ENCODE measurements at places on chromosomes 11 and 22. TPM values are rescaled to one million over a fixed set of nuclear protein-coding genes. Genes with fewer than 3 reads are reported as not detected.

Gene C11orf97
- polyA plus RNA-seq = not detected

Gene SYCE3
- polyA plus RNA-seq = 2.1 TPM

Gene DBX1
- not detected for polyA plus RNA-seq

Gene HTR3B
- not detected for polyA plus RNA-seq

GRCh38 chr11:9972989-9973388, 309.1 kb downstream of the SWAP70 start:
- peaks cover 2% of the 10 kb centered on the region for H3K36me3 ChIP-seq
- no peak overlapping the region for H3K4me3 ChIP-seq
- peaks cover 2% of the 10 kb centered on the region for H3K4me1 ChIP-seq
- DNase-seq = peak; percentile 67

DNA sequence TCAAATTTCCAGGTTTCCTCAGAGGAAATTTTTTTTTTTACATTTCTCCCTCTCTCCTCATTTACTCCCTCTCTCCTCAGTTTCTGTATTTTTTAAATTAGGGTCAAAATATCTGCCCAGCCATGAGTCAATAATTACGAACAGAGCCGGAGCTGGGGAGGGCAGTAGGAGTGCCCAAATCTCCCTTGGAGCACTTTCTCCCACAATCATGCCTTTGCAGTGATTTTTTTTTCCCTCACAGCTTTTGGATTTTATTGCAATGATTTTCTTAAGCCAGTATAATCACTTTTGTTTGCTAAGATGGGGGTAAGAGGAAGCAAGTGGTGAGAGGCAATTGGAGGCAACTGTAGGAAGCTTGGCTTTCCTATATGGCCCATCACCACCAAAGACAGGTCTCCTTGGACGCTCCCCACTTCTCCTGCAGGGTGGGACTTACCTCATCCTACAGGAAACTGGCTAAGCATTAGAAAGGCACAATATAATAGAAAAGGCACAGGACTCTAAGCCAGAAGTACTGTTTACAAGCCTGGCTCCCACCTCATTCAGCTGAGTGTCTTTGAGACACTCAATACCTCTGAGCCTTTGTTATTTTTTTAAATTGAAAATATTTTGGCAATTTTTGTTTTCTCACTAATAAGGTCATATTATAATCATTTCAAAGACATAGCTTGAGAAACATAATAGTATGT, 192.6 kb upstream of the PITPNB start:
- peak overlapping the region; percentile 70 for H3K27ac ChIP-seq
- peaks cover 21% of the 10 kb centered on the region for H3K4me1 ChIP-seq
- H3K4me3 ChIP-seq = no peak overlapping the region
- H3K36me3 ChIP-seq = peaks cover 11% of the 10 kb centered on the region
- DNase-seq = no peak

DNA sequence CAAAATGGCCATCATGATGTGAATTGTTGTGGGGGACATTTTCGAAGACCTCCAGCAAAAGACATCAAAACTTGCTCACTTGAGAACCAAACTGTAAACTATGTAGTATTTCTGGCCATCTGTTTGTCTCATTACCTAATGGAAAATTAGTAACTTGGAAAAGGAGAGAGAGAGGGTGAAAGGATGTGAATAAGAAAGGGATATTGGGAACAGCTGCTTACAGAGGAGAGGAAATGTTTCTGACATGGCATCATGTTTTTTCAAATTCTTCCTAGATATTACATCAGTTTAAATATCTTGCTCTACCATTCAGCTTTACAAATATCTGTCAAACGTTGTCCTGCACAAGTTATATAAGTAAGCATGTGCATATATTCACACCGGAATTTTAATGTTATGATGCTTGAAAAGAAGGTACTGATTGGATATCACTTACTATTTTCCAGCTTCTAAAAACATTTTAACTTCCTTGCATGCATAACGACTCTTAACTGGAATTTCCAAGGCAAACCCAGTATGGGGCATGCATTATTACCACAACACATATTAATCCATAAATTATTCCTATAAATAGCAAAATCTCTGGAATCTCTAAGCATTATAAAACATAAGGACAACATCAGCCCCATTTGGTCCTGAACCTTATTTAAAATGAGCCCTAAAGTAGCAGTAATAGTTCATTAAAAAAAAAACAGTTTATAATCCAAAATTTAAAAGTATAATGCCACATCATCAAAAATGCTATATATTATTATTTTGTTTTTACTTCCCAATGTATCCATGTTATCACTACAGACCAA, 20.0 kb downstream of the GUCY1A2 start:
- no peak overlapping the region for H3K27ac ChIP-seq
- no peaks in the 10 kb centered on the region for H3K36me3 ChIP-seq
- DNase-seq = no peak
- H3K4me1 ChIP-seq = peaks cover 36% of the 10 kb centered on the region

DNA sequence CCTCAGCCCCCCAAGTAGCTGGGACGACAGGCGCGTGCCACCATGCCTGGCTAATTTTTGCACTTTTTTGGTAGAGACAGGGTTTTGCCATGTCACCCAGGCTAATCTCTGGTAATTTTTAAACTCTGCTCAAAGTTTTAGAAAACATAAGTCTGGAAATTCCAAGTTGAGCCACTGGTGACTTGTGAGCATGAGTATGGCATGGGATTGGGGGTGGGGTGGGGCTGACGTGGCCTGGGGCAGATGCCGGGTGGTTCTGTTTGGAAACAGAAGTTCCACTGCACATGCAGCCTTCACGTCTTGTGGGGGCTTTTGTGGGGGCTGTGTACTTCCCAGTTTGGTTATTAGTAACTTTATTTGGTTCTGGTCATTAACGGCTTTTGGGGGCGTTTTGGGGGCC, 67.3 kb downstream of the PTPRJ start:
- no peaks in the 10 kb centered on the region for H3K27me3 ChIP-seq
- H3K36me3 ChIP-seq = no peaks in the 10 kb centered on the region
- H3K27ac ChIP-seq = no peak overlapping the region
- H3K4me1 ChIP-seq = peaks cover 10% of the 10 kb centered on the region
- DNase-seq = no peak

DNA sequence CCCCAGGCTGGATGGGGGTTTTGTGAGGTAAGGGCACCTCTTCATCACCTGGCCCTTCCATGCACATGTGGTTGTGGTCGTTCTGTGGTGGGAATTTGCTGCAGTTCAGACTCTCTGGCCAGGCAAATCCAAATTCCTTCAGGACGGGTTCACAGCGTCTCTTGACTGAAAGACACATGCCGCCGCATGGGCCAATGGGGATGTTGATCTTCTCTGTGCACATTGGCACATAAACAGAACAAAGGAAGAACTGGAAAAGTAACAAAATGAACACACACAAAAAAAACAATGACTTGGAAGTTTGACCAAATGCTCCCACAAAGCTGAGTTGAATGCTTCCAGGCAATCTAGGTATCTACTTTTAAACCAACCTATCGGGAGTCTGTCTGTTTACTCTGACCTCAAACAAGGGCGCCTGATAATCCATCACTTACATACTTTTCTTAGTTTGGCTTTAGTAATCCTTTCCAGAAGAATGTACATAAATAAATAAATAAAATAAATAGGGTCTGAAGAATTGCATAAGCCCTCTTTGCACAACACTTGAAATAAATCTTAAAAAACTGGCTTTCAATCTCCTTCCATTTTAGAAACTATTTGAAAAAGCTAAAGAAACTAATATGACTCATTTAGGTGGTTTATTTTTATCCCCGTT, 2.8 kb downstream of the FZD4 start:
- H3K4me3 ChIP-seq = no peak overlapping the region
- DNase-seq = no peak
- H3K36me3 ChIP-seq = peaks cover 5% of the 10 kb centered on the region
- peaks cover 9% of the 10 kb centered on the region for H3K4me1 ChIP-seq

GRCh38 chr11:108370990-108371389, 96.3 kb downstream of the C11orf65 start:
- no peak for DNase-seq
- no peaks in the 10 kb centered on the region for H3K4me1 ChIP-seq
- no peaks in the 10 kb centered on the region for H3K27me3 ChIP-seq
- H3K4me3 ChIP-seq = no peak overlapping the region
- no peak overlapping the region for H3K27ac ChIP-seq

DNA sequence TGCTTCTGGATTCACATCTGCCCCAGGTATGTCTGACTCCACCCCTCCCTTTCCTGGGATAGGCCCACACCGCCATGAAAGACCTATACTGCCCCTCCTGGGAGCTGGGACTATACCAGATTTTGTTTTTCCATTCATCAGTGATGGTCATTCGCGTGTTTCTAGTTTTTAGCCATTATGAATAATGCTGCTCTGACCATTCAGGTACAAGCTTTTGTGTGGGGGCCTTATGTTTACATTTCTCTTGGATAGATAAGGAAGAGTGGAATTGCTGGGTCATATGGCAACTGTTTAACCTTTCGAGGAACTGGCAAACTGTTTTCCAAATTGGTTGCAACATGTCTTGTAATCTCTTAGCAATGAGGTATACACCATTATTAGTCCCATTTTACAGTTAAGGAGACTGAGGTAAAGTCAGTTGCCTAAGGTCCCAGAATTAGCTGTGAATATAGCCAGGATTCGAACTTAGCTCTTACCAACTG, 1.2 kb upstream of the TBC1D10A start:
- no peaks in the 10 kb centered on the region for H3K4me1 ChIP-seq
- H3K27me3 ChIP-seq = no peaks in the 10 kb centered on the region
- peaks cover 18% of the 10 kb centered on the region for H3K36me3 ChIP-seq
- H3K4me3 ChIP-seq = no peak overlapping the region
- DNase-seq = peak; percentile 35
- no peak overlapping the region for H3K27ac ChIP-seq

DNA sequence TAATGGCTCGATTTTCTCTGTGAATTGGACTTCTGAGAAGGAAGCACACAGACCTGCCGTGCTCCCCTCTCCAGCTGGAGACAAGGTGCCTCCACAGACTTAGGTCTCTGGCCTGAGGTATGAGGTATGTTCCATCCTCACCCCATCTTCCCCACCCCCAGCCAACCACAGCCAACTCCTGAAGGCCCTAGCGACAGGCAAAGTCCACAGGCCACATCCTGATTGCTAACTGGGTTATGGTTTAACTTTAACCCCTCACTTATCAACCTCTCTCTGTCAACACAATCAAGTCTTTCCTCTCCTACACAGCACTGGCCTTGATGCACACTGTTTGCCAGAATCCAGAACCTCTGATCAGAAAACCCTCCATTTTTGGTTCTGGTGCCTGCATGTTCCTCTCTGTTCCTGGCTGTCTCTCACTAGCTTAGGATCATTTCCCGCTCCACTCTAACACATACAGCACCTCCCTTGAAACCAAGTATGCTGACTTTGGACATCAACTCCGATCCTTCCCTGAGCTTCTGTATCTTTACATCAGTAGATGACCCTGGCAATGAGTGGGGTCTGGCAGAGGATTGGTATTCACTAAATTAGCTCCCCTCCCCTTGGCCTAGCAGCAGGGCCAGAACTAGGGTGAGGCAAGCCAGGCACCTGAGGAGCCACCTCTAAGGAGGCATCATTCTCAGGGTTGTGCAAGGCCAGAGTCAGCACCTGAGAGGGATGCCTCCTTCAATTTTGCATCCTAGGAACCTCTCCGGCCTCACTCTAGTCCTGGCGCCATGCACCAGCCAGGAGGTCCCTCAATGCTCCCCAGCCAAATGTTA, 22.0 kb downstream of the JAML start:
- H3K4me1 ChIP-seq = peaks cover 2% of the 10 kb centered on the region
- no peak for DNase-seq

DNA sequence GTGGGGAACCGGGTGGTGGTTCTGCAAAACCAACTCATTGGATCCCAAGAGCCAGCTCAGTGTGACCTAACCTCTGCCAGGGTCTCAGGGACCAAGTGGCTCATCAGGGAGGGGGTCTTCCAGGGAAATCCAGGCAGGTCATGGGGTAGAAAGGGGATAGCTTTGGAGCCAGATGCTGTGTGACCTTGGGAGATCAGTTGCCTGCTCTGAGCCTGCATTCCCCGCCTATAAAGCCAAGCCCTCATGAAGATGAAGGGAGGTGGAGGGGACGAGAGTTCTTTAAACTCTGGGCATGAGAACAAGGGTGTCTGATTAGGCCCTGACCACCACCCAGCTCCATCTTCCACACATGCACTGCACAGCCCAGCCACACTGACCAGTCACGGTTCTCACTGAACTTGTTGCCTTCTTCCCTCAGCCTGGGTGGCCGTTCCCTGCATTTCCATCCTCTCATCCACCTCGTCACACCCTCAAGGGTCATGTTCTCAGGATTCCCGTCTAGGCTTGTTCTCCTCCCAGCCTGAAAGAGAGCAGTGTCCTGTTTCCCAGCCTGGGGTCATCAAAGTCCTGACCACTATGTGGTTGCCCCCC, 475.5 kb downstream of the TBC1D22A start:
- H3K4me3 ChIP-seq = no peak overlapping the region
- DNase-seq = no peak
- H3K27me3 ChIP-seq = no peaks in the 10 kb centered on the region
- H3K27ac ChIP-seq = no peak overlapping the region
- H3K4me1 ChIP-seq = no peaks in the 10 kb centered on the region
- H3K36me3 ChIP-seq = no peaks in the 10 kb centered on the region

GRCh38 chr11:69560141-69560790, 78.8 kb downstream of the LINC01488 start:
- DNase-seq = no peak
- H3K27me3 ChIP-seq = no peaks in the 10 kb centered on the region
- H3K4me1 ChIP-seq = no peaks in the 10 kb centered on the region

DNA sequence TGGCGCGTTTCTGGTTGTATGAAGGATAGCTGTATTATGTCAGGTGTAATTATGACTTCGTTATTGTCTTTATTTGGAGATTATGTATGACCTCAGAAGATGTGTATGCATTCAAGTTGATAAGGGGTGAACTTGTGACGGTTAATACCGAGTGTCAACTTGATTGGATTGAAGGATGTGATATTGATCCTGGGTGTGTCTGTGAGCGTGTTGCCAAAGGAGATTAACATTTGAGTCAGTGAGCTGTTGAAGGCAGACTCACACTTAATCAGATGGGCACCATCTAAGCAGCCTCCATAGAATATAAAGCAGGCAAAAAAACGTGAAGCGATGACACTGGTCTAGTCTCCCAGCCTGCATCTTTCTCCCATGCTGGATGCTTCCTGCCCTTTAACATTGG, 15.3 kb upstream of the CD82 start:
- no peak overlapping the region for H3K4me3 ChIP-seq
- no peaks in the 10 kb centered on the region for H3K27me3 ChIP-seq

DNA sequence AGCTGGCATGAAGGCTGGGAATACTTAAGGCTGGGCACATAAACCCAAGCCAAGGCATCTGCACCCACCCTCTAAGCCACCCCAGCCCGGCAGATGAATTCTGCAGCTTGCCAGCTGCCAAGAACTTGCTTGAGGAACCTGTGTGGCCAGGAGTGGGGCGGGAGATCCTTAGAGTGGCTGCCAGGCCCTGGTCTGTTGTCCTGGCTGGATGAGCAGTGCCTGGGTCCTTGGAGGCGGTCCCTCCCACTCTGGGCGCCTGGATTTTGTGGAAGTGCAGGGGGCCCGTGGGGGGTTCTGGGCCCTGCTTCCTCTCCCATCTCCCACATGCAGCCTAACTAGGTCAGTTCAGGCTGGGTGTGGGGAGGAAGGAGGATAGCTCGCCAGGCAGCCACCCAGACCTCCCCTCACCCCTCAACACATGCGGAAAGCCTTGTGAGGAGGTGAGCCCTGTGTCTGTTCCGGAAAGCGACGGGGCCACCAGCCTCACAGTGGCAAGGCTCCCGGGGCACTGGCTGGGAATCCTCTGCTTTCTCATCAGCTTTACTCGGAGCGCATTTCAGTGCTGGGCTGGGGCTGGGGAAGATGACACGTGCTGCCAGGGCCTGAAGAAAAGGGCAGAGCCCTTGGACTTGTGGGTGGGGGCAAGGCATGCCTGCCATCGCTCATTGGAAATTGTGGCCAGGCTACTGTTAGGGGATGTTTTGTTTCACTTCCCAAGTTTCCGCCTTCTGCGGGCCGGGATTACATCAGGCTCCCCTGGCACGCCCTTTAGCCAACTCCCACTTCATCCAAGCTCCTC, 8.4 kb downstream of the DAGLA start:
- no peak for DNase-seq
- no peaks in the 10 kb centered on the region for H3K36me3 ChIP-seq
- H3K27me3 ChIP-seq = no peaks in the 10 kb centered on the region
- H3K4me1 ChIP-seq = peaks cover 16% of the 10 kb centered on the region
- H3K4me3 ChIP-seq = no peak overlapping the region
- no peak overlapping the region for H3K27ac ChIP-seq

Measured in SK-N-SH (cell line).